ENCODE measurements at places on chromosomes 11 and 22.

DNA sequence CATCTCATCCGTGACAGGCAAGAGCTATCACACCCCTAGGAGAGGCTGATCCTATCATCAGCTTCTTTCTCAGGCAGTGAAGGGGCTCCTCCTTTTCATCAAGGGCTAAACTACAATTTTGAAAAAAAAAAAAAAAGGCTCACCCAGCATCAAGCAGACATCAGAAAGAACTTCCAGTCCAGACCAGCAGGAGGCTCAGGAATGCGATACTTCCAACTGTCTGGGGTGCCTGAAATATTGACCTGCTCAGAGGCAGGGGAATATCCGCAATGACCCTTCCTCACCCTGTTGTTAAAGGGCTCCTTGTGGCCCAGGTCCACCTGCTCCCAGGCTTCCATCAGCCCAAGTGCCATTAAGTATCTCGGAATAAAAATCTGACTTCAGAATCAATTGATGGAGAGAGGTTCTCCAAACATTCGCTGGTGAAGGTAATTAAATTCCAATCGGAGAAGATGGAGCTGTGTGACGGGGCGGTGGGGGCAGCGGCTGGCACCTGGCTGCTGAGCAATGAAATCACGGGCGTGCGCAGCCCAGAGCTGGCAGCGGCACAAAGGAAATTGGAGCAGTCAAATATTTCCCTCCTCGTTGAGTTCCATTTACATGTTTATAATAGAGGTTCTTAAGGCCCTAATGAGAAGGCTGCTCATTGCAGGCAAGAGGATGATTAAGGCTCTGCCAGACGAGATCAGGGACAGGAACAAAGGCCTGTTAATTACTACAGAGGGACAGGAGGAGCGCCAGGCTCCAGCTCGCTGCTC, 69.0 kb upstream of the THY1 start:
- DNase-seq = no peak

DNA sequence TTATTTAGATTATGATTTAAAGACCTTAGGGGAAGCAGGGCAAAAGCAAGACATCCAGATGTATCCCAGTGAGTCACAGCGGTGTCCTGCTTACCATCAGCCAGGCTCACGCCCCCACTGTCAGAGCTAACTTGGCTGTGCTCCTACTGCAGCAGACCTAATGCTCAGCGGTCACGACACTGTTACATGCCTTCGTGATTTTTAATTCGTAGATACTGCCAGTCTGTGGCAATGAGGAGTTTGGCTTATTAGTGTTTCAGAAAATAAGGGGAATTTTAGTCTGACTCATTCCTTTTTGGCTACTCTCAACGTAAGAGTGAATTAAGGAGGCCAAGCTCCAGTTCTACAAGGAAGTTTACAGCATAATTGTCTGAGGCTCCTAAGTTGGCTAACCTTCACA, 22.7 kb downstream of the EFCAB6 start:
- DNase-seq = no peak

DNA sequence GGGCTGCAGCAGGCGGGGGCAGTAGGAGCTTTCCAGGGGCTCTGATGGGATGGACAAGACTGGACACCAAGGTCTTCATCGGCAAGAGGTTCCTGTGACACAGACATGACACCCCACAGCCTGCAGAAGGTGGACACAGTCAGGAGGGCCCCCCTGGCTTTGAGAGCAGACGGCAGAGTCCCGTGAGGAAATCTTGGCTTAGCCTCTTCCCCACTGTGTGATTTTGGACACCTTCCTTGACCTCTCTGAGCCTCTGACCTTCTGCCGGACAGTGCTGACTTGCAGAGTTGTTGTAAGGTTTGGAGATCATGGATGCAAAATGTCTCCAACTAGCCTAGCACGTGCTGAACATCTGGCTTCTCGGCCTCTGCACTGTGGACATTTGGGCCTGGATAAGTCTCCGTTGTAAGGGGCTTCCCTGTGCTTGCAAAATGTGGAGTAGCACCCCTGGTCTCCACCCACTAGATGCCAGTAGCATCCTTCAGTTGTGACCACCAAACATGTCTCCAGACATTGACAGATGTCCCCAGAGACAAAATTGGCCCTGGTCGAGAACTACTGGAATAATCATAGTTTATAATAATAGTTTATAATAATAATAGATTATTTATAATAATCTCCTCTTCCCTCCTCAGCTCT, 54.6 kb downstream of the MCM5 start:
- DNase-seq = no peak

GRCh38 chr11:111540114-111540936, at the start of gene LAYN:
Gene LAYN (plus strand): TSS chr11:111540720. CDS start chr11:111540844, 124 bp downstream.
- no peak for DNase-seq

GRCh38 chr11:3736816-3737215, 60.5 kb downstream of the NUP98 start:
- DNase-seq = no peak
